ENCODE measurements at places on chromosomes 6 and 20.

DNA sequence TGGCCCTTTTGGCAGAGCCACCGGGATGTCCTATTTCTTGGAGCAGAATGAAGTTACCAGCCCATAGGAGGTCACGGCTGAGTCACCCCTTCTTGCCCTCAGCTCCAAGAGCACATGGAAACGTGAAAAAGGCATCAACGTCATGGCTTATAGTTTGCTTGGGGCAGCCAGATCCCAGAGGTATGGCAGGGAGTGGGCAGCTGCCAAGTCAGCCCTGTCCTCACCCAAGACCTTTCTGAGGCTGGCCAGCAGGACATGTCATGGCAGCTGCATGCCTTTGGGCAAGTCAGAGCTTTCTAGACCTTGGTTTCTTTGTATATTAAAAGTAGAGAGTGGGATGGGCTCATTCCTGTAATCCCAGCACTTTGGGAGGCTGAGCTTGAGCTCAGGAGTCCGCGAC lies 8.2 kb upstream of the MDFI start:
- no peak for DNase-seq

DNA sequence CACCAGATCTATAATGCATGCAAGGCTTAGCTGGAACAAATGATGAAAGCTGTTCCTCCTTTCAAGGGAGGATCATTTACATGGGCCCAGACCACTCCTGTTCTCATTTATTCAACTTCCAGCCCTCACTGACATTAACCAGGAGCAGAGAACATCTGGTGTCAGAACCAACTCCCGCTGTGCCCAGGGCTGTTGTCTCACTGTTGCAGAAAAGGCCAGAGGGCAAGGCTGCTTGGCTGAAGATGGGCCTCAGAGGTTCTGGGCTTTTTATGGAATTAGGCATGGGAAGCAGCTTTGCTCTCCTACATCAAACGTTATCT lies 164.2 kb downstream of the GMPR start:
- peak; percentile 26 for DNase-seq

DNA sequence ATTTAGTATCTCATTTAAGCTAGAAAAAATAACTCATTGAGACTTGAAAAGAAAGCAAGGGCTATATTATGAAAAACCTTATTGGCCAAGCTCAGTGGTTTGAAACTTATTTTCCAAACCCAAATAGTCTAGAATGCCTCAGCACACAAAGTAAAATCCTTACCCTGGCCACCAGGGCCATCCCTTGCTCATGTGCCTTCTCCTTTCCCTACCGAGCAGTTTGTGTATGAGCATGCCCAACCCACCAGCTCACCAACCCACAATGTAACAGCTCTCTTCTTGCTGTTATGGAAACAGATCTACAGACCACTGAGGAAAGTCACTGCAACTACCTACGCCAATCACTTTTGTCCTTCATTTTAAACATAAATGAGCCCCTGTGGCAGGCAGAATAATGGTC lies 79.6 kb upstream of the CARMIL1 start:
- DNase-seq: no peak

DNA sequence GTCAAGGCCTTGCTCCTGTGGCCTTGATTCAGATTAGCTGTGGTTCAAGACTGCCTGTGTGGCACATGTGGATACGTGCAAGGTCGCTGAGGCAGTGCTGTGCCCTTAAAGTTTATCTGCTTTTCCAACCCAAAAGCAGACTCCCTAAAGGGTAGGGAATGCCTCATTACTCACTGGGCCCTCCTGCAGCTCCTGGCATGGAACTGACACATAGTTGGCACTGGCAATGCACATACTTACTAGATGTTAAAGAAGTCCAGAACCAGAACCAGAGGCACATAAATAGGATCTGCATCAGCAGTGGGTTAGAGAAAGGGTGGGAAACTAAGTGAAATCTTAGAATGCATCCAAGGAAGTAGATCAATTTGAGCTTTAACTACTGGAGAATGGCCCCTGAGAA lies 90.6 kb upstream of the MLN start:
- no peak for DNase-seq

DNA sequence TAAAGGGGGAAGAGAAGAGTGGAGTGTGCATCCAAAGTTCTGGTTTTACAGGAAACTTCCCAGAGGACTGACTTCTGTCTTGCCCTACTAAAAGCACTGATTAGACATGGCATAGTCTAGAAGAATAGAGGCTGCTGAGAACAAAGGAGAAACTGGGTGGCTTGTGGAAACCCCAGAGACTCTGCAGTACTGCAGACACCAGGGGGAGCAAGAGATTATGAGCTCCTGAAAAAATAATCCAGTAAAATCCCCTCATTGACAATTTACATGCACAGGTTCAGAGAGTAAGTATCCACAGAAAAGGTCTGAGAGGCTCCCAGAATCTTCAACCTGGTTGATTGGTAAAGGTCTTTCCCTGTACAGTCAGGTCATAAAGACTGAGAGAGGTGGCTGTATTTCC lies 48.7 kb upstream of the CLVS2 start:
- peak; percentile 10 for DNase-seq

DNA sequence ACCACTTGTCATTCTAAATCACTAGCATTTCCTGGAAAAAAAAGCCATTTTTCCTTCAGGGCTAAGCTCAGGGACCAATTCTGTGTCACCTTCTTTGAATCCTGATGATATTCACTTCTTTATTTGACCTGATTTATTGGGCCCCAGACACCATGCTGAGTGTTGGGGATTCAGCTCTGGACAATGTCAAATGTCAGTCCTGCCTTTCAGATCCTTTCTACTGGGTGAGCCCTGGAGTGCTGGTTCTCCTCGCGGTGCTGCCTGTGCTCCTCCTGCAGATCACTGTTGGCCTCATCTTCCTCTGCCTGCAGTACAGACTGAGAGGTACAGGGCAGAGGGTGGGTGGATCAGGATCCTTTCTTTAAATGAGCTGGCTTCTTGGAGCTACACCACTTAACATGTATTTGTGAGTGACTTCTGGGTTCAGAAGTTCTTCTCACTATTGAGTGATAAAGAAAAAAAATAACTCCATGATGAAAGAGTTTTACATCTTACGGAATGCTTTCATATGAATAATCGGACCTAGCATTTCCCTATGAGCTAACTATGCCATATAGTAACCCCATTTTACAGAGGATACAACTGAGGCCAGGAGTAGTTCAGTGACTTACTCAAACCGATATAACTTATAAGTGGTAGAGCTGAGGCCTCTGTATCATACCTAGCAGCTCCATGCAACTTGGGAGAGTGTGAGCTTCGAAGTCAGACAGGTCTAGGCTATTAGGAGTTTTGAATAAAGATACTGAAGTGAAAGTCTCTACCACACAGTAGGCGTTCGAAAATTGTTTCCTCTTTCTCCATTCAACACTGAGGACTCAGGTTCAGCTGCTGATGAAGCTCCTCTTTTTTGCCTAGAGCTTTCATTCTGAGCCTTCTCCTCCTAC lies 9.3 kb downstream of the MOG start:
- DNase-seq: no peak

GRCh38 chr6:105170059-105170458 lies 9.8 kb downstream of the POPDC3 start:
- no peak for DNase-seq

GRCh38 chr6:54074578-54075195 lies 36.6 kb upstream of the MLIP start:
- no peak for DNase-seq

- DNase-seq: no peak
These were observed 63.5 kb downstream of the VTA1 start for GRCh38 chr6:142210606-142211005.

GRCh38 chr6:151379933-151380847 lies 11.2 kb downstream of the ZBTB2 start:
- DNase-seq: no peak

GRCh38 chr20:1868856-1869255 lies 26.4 kb upstream of the SIRPA start:
- no peak for DNase-seq

- DNase-seq: no peak
These were observed 1.5 kb downstream of the EPB41L1 start for GRCh38 chr20:36155991-36156390.

GRCh38 chr20:47326658-47327268 lies 29.7 kb downstream of the ZMYND8 start:
- DNase-seq: no peak

DNA sequence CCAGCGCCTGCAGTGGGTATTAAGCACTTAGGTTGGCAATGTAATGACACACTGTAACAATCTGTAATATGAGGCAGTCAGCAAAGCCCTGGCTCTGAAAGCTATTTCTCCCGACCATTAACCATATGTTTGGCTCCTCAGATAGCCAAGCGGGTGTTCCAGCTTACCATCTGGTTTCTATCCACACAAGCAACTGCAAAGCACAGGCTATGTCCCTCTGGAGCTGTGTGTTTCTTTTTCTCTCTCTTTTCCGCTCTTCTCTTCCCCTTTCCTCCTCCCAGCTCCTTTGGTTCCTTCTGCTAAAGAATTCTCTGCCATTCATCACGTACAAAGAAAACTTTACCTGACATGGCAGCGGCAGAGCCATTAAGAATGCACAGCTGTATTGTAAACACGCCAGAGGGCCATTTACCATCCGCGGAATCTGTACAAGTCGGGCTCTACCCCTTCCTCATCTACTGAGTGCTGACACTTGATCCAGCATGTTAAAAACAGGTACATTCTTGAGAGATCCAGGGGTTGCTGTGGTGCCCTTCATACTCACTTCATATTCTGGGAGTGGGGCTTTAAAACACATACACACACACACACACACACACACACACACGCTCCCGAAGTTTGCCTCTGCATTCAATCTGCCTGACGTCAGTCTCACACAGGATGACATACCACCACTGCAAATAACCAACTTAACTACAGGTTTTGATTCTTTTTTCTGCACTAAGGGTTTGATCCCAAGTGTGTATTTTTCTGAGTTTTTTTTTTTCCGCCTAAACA lies 77.2 kb downstream of the BACH2 start:
- peak; percentile 91 for DNase-seq

- no peak for DNase-seq
These were observed 50.4 kb downstream of the FAM184A start for GRCh38 chr6:119028091-119028490.

DNA sequence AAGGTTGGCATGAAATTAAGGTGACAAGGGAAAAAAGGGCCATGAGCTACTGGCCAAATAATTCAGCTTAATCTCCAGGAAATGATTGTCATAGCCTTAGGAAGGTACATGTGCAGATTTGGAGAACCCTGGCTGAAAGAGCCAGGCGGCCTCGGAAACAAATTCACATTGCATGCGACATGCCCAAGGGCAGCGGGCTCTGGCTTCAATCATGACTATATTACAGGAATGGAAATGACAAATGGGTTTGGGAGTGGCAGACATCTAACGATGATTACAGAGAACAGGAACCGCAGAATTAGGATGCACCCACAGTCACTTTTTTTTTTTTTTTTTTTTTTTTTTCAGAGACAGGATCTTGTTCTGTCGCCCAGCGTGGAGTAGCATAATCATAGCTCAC lies 112.4 kb upstream of the SALL4 start:
- DNase-seq: no peak

DNA sequence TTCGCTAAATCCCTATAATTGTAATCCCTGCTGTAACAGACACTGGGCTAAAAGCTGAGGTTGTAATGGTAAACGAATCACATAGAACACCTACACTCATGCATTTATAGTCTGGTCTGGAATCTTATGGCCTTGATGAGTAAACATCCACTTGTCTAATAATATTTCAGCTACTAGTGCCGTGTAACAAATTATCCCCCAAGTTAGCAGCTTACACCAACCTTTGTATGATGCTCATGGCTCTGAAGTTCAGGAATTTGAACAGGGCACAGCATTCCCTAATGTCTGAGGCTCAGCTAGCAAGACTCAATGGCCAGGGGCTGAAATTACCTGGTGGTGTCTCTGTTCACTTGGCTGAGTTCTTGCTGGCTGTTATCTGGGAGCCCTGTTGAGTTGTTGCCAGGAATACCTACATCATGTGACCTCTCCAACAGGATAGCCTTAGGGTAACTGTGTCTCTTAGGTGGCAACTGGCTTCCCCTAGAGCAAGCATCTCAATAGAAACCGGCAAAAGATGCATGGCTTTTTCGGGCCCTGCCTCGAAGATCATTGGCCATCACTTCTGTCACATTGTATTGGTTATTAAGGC lies 100.9 kb upstream of the TMEM170B start:
- DNase-seq: no peak

GRCh38 chr6:48141975-48142374 lies 31.0 kb upstream of the PTCHD4 start:
- no peak for DNase-seq

DNA sequence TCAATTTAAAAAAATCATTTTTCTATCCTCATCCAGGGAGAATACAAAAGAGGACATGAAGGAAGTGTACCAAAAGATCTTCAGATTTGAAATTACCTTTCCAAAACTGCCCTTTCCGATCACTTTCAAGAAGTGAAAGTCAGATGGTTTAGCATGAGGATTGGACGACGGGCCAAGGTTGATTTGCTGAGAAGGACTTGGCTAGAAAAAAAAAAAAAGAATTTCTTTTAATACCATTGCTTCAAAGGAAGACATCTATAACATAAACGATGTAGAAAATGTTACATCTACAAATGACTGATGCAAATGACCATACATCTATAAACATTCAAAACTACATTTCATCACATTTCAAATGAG lies 120.9 kb upstream of the SLC2A12 start:
- DNase-seq: no peak

DNA sequence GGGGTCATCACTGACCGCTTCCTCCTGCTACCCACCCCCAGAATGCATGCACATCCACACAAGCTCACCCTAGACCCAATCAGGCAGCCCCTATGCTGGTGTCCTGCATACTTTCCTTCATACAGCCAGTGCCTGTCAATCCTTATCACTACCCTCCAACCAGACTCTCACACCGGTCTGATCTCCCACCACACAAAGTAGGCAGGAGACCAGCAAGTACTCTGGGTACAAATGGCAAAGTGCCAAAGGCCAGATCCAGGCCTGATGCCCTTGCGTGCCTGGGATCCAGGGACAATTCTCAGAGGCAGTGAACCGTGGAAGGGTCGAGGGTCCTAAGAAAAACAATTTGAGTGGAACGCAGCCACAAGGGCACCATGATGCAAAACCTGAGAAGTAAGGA lies 114.2 kb downstream of the HIVEP2 start:
- DNase-seq: no peak

GRCh38 chr6:147310521-147310920 lies 106.3 kb downstream of the STXBP5 start:
- no peak for DNase-seq

Measured in NCI-H524 treated with DMSO at 0.1 percent for 48 hours (cell line).